Motor neuron (in vitro differentiated cells): ENCODE measurements at places on chromosomes 2 and 18.

DNA sequence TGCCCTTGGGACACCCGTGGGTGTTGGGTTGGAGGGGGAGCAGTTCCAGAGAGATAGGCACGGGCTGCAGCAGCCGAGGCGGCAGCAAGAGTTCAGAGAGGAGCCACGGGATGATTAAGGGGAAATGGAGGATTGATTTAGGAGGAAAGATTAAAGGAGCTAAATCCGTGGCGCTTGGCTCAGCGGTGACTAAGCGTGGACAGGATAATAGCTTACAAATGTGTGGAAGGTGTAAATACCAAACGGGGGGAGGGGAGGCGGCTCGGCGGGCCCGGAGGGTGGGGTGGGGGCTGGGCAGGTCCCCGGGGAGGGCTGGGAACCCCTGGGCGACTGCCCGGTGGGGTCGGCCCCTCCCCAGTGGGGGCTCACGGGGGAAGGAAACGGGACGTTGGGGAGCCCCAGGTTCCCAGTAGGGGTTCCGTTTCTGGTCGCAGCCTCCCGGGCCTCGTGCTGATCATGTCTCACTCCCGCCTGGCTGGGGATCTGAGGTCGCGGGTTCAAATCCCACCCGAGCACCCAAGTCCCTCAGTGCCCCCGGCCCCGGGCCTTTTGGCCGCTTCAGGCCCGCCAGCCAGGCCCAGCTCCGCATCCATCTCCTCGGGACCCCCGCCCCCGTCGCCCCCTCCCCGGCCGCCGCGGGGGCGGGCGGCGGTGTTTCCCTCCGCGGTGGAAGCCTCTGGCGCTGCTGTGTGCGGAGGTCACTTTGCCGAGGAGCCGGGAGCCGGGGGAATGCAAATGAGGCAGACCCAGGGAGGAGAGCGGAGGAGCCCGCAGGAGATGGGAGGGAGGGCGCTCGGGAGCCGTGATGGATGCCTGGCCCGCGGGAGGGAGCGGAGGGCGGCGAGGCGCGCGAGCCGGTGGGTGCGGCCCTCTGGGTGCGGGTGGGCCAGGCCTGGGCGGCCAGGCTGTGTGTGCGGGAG lies 8.1 kb downstream of the ASIC4 start:
- peak; percentile 71 for ATAC-seq

DNA sequence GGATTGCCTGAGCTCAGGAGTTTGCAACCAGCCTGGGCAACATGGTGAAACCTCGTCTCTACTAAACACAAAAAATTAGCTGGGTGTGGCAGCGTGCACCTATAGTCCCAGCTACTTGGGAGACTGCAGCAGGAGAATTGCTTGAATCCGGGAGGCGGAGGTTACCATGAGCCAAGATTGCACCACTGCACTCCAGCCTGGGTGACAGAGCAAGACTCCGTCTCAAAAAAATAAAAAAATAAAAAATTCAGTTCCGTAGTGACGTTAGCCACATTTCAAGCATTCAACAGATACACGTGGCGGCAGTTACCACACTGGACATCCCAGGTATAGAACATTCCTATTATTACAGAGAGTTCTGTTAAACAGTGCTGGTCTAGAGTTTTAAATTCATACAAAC lies 4.5 kb downstream of the KANSL3 start:
- no peak for ATAC-seq

- peak; percentile 23 for ATAC-seq
Measured at GRCh38 chr18:50193796-50194630, 934 bp downstream of the MYO5B start.

DNA sequence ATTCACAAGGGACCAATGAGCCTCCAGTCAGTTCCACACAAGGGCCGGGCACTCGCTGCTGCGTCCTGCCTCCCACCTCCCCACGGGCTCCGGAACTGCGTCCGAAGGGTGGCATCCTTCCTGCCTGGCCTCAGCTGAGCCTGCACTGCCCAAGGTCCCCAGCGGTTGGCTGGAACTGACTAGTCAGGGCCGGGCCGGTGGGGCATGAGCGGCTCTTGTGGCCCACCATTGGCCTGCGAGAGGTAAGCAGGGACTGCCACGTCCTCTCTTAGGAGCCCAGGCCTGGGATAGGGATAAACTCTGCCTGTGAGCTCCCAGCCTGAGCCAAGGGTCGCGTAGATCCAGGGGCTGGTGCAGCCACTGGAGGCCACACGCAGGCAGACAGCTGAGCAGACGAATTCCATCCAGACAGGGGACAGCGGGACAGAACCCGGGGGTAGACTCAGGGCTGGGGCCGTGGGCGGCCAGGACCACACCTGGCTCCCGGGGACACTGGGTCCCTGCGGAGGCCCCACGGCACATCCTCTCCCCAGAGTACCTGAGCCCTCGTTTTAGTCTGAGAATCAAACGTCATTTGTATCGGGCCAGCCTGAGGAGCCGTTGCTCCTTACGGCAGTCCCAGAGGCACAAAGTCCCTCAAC lies 148.4 kb downstream of the ZNF516 start:
- no peak for ATAC-seq

- ATAC-seq: peak; percentile 31
Measured at GRCh38 chr2:24049485-24050021, at the start of gene FKBP1B. Gene FKBP1B, plus strand, starts transcription at chr2:24049741. Its CDS starts 109 bp downstream, at chr2:24049850.

DNA sequence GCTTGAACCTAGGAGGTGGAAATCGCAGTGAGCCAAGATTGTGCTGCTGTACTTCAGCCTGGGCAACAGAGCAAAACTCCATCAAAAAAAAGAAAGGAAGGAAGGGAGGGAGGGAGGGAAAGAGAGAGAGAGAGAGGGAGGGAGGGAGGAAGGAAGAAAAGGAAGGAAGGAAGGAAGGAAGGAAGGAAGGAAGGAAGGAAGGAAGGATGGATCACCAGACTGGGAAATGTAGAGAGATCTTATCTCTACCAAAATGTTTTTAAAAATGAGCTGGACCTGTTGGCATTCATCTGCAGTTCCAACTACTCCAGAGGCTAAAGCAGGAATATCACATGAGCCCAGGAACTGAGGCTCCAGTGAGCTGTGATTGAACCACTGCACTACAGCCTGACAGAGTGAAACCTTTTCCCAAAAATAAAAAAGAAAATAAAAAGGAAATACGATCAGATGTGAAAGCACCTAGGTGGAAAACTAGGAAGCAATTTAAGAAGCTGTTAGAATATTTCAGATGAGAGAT lies 239.4 kb downstream of the CDH7 start:
- ATAC-seq: no peak

- ATAC-seq: no peak
Measured at GRCh38 chr2:37622450-37623100, 48.9 kb downstream of the CDC42EP3 start.

- ATAC-seq: no peak
Measured at GRCh38 chr2:108947271-108947907, 41.6 kb downstream of the EDAR start.

- no peak for ATAC-seq
Measured at GRCh38 chr18:77153404-77153803, 20.8 kb upstream of the MBP start.

DNA sequence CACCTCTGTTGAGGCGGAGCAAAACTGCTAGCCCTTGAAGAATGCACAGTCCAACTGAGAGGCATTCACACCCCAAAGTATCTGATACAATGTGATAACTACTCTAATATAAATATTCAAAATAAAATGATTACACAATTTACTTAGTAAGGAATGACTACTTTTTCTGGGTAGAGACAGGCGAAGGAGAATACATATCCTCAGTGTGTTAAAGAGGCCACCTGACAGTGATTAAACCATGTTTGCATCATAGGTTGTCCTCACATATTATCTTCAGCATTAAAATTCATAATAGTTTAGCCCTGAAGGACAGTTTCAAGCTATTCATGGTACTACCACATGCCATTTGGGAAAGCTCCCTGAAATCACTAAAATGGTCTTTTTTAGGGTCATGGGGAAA lies 16.9 kb upstream of the BAZ2B start:
- no peak for ATAC-seq

GRCh38 chr2:43274721-43275120 lies 48.3 kb upstream of the ZFP36L2 start:
- no peak for ATAC-seq
